ENCODE measurements at places on chromosomes 4 and X.

GRCh38 chr4:185211035-185211434 is 1.6 kb downstream of the SNX25 start:
- no peak for DNase-seq

DNA sequence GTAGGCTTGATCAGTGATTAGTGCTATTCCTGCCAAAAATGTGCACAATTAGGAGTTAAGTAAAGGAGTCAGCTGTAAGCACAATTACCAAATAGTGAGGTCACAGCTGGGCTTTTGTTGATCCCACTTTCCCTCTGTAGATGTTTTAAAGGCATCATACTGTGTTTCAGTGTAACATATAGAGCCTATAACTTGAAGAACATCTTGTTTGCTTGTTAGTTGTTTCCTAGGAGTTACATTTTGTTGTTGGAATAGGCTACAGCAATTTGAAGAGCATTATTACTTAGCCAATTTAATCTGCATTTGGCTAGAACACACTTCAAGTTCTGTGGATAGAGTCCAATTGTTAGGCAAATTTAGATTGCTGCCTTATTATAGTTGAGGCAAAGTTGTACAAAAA is 210.7 kb upstream of the MAD2L1 start:
- DNase-seq: no peak

GRCh38 chr4:155956461-155956860 is 2.8 kb upstream of the CTSO start:
- DNase-seq: no peak

DNA sequence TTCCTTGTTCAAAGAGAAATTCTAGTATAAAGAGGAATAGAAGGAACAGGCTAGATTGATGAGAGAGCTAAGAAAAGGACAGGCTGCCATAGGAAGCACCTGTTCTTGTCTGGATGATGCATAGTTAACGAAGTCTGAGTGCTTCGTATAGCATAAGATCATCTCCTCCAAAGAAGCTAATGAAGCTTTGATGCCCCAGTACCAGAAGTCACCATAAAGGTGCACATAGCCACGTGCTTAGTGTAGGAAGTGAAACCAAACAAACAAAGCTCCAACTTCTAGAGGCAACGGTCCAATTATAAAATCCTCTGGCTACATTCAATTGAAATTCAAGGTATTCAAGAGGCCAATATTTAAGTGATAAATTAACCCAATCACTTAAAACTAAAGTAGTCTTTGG is 31.0 kb downstream of the AFAP1 start:
- no peak for DNase-seq

DNA sequence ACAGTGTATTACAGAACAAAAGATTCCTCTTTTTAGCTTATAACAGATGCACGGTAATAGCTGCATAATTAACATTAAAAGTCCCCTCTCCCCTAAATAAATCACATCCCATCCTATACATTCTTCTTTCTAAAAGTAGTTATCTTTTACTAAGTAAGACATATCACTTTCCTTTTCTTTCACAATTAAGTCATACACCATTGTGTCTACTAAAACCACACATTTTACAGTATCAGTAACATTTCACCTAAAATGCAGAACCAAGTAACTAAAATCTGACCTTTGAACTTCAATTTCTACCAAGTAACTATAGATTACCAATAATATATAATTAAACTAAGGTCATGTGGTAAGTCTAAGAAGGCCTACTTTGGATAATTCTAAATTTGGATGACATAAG is 14.2 kb downstream of the DHX15 start:
- DNase-seq: no peak

GRCh38 chr4:2792711-2793585 is at the start of gene SH3BP2:
TSS of gene SH3BP2 (plus strand) at chr4:2793085. CDS start at chr4:2820618, 27,533 bp downstream.
- DNase-seq: peak; percentile 86

- DNase-seq: no peak
Observed at GRCh38 chrX:47802589-47802988, 34.1 kb upstream of the ZNF81 start.

DNA sequence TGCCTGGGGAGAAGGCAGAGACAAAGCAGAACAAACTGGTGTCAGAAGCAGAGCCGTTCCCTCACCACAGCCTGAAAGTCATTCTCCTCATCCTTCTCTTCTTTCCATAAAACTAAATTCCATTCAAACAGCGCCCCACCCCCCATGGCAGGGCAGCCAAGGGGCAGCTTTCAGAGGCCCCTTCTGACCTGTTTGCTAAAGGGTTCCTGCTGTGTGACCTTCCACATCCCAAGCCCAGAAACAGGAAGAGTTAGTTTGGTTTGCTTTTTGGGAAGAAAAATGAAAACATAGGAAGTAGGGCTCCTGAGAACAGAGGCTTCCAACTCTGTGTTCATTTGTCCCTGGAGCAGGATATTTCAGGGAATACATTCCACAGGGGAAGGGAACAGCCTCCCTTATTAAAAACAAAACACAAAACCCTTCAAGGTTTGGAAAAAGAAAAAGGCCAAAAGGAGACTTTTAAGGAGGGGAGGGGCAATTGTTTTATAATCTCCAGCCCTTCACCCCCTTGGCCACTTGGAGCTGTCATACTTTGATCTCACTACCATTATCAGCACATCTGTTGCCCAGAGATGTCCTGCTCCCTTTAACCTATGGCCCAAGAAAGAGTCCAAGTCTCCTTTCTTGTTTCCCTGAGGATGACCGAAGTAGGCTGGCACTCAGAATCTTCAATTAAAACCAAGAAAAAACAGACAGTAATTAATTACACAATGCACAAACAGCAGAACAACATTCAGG is 25.3 kb downstream of the STARD8 start:
- no peak for DNase-seq

- no peak for DNase-seq
Observed at GRCh38 chr4:156949373-156949814, 22.2 kb downstream of the PDGFC start.

DNA sequence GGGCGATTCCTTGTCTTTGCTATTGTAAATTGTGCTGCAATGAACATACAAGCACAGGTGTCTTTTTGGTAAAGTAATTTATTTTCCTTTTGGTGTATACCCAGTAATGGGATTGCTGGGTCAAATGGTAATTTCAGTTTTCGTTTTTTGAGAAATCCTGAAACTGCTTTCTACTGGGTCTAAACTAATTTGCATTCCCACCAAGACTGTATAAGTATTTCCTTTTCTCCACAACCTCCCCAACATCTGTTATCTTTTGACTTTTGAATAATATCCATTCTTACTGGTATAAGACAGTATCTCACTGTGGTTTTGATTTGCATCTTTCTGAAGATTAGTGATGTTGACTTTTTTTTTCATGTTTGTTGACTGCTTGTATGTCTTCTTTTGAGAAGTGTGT is 2506.0 kb downstream of the PCDH7 start:
- no peak for DNase-seq

DNA sequence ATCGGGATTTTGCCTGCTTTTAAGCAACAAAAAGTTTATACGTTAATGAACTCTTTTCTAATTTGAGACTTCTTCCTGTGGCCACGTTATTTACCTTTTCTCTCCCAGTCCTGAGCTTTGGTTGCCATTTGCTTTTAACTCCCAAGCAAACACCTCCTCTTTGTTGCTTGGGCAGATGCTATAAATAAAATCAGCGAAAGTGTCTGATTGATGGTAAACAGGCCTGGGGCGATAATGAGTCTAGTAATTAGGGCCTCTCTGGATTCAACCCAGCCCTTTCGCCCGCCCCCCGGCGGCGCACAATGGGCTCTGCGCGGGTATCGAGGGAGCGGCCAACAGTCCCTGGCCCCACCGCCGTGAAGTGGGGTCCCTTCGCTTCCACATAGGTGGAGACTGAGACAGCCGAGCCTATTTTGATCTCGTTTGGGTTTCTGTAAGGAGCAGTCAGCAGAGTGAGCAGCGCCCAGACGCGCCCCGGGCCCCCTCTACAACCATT is 790 bp downstream of the CLGN start:
- no peak for DNase-seq

- DNase-seq: no peak
Observed at GRCh38 chr4:151163855-151164254, 64.4 kb downstream of the RPS3A start.

DNA sequence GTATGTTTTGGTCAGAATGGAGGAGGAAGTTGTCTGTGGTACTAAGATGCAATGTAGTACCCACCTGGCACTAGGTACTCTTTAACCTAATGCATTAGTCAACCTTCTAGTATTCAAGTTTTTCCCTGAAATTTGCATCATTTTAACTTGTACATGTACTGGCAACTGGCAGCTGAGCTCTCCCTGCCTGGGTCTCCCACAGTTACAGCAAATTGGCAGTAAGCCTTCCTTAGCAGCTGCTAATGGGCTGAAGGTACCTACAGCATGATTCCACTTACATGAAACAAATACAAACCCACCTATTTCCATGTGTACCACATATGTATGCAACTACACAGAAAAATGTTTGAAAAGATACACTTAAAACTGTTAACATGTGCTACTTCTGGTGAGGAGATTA is 8.1 kb upstream of the KLHL2 start:
- no peak for DNase-seq

GRCh38 chr4:77433418-77433733 is 172.2 kb upstream of the CXCL13 start:
- peak; percentile 80 for DNase-seq

- DNase-seq: no peak
Observed at GRCh38 chr4:101279377-101279871, 67.9 kb downstream of the PPP3CA start.

DNA sequence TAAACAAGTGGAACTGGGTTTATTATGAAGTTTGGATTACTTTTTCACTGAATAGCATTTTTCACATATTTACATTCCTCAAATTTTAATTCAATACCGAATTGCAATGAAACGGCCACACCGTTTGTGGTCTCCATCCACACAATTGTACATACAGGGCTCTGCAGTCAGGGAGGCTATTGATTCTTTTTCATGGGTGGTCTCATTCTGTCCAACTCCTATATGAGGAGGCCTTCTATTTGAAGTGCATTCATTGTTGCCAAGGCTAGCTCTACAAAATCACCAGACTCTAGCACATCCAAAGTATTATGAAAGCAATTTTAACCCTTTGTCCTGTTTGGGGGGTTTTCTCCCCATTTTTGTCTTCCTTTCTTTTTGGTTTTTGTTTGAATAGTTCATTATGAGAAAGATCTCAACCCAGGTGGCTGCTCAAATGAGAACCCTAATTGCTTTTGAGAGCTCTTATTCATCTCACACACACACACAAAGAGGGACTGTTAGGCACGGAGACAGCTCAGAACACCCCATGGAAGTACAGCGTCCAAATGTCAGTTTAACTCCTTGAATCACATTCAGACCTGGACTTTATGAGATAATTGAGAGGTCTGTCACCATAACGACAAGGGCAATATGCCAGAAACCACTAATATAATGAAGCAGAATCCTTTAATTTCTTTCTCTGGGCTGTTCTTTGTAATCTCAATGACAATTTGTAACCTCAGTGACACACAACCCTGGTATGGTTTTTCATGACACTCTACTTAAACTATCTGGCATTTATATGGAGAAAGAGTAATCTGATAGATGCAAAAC is 79.4 kb downstream of the NLGN4X start:
- DNase-seq: no peak

- DNase-seq: no peak
Observed at GRCh38 chr4:78477276-78477675, 74.3 kb upstream of the ANXA3 start.

GRCh38 chrX:54484666-54485065 is 11.4 kb downstream of the FGD1 start:
- DNase-seq: no peak

- peak; percentile 90 for DNase-seq
Observed at GRCh38 chrX:119753639-119754257, 4.6 kb upstream of the SOWAHD start.

- no peak for DNase-seq
Observed at GRCh38 chr4:64829749-64830148, 420.5 kb upstream of the TECRL start.

- peak; percentile 62 for DNase-seq
Observed at GRCh38 chr4:30380404-30380998, 339.7 kb upstream of the PCDH7 start.

DNA sequence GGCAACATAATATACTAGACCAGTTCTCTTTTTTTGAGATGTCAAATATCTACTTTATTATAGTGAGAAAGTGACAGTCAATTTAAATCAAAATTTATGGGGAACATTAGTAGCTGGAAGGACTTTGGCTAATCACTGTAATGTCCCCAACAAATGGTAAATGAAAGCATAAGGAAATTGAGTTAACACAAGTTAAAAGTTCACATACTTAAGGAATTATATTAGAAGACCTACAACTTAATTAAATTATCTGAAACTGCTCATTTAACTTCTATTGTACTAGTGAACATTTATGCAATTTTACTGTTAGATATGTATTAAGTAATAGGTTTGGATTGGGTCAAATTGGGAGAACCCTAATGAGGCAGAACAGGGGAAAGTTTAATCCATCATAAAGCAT is 160.3 kb upstream of the TENM3 start:
- DNase-seq: no peak

DNA sequence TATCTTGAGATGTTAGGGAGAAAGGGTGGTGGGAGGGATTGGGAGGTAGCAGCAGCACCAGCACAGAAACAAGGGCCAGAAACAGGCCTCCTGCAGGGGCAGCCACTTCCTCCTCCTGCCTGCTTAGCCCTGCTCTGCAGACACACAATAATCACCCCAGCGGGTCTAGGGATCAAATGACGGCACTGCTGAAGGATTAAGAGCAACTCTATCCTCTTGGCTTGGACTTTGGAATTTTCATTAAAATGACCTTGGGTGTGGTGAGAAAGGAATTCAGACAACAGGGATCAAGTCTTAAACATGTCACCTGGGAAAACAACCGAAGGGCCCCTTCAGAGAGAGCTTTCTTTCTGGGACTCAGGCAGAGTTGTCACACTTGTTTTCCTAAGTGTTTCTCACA is 353.4 kb downstream of the SPRY1 start:
- DNase-seq: no peak

- DNase-seq: no peak
Observed at GRCh38 chrX:109679820-109680219, 53.2 kb downstream of the ACSL4 start.

DNA sequence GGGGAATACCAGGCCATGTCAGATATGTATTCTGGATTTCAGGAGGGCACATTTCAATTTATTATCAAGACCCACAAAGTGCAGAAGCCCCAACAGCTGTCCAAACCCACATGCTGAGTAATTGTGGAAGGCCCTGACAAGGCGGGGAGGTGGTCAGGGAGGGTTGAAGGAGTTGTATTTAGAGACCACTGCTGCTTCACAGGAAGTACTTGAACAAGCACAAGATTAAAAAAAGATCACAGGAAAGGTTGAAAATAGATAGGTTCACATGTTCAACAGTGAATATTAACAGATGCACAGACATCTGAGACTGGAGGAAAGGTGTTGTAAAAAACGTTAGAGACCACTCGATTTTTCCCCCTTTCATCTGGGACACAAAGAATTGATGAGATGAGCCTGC is 17.9 kb downstream of the ATP8A1 start:
- no peak for DNase-seq
